ENCODE measurements at places on chromosomes 1 and 21. TPM values are rescaled to one million over a fixed set of nuclear protein-coding genes. Genes with fewer than 3 reads are reported as not detected.
A peak's percentile ranks its signal among the peaks of the same experiment; 100 is the strongest.

DNA sequence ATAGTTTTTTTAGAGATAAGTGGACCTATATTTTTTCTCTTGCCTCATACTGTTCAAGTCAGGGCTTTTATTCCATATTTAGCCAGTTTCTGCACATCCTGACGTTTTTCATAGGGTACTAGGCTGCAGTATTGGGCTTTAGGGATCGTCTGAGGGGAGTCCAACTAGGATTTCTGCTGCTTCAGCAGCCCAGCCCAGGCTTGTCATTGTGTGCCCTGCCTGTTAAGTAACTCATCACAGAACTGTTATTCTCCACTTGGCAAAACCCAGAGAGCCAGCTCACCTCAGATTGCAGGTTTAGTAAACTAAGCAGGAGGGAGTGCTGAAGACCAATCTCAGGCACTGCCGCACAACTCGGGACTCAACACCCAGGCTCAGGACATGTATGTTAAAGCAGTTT lies 2.8 kb downstream of the GALNT2 start:
- H3K27me3 ChIP-seq: no peaks in the 10 kb centered on the region
- no peaks in the 10 kb centered on the region for H3K36me3 ChIP-seq
- DNase-seq: no peak
- H3K4me3 ChIP-seq: peak overlapping the region; percentile 95
- peaks cover 60% of the 10 kb centered on the region for H3K4me1 ChIP-seq
- H3K27ac ChIP-seq: peak overlapping the region; percentile 89

GBP4 gene
- total RNA-seq: 2.3 TPM

- H3K27me3 ChIP-seq: peaks cover 39% of the 10 kb centered on the region
- no peak overlapping the region for H3K27ac ChIP-seq
- no peaks in the 10 kb centered on the region for H3K36me3 ChIP-seq
Observed at GRCh38 chr1:212600071-212600915, 8.3 kb upstream of the ATF3 start.

SMCP gene
- total RNA-seq: not detected

DNA sequence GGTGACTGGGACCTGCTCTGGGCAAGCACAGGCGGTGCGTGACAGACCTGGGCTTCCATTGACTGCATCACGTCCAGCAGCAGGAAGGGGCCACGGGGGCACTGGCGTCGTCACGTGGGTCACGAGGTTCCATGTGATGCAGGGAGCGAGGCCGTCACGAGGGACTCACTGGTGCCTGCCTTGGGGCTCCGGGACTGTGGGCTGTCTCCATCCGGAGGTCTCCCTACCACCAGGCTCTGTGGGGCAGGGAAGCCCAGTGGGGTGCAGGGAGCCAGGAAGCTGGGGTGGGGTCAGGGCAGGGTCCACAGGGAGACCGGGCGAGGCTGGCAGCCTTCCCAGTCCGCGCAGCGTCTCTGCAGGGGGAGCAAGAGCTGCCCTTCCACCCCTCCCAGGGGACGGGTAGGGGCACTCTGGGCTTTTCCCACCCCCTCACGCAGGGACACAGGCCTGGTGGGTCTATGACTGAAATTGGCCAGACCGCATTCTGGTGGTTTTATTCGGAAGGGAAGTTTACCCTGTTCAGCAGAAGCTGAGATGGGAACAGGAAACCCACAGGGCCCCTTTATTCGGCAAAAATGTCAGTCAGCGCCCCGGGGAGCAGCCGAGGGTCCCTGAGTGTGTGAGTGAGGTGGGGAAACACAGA lies 416 bp upstream of the TNFRSF14 start:
- no peaks in the 10 kb centered on the region for H3K4me1 ChIP-seq
- peak overlapping the region; percentile 74 for H3K27ac ChIP-seq
- H3K4me3 ChIP-seq: peak overlapping the region; percentile 76
- H3K36me3 ChIP-seq: no peaks in the 10 kb centered on the region
- peaks cover 3% of the 10 kb centered on the region for H3K27me3 ChIP-seq

PRELP gene
- total RNA-seq: 5.3 TPM

DNA sequence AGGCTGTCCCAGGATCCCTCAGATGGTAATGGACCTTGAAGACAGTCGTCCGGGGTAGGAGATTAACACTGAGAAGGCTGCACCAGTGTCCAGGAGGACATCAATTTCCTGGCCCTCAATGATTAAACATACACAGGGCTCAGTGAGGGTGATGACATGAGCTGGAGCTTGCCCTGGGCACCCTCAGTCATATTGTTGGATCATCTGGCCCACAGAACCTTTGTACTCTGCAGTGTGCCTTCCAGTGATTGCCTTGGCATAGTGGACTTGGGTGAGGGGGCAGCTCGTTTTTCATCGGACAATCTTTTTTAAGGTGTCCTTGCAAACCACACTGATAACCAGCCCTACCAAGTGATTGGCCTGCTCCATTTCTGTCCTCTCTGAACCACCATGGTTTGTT lies 111.1 kb upstream of the SGIP1 start:
- H3K4me3 ChIP-seq: no peak overlapping the region
- no peak for DNase-seq
- H3K4me1 ChIP-seq: no peaks in the 10 kb centered on the region
- peaks cover 2% of the 10 kb centered on the region for H3K27me3 ChIP-seq
- no peaks in the 10 kb centered on the region for H3K36me3 ChIP-seq

DNA sequence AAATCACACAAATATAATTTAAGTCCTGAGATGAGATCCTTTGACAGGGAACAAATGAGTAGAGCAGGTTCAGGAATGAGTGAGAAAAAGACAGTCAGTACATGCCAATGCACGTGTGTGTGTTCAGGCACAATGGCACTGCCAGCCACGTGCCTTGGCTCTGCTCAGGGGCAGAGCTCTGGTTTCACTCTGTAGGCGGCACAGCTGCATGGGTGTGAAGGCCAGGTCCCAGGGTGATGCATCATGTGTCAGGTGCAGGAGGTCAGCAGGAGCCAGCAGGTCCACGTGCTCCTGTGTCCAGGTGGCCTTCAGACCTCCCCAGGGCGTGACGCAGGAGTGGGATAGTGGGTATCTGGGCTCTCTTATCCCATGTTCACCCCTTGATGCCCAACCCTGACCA lies 386.1 kb downstream of the KCNH1 start:
- H3K27ac ChIP-seq: no peak overlapping the region
- H3K4me1 ChIP-seq: no peaks in the 10 kb centered on the region
- DNase-seq: no peak
- H3K27me3 ChIP-seq: no peaks in the 10 kb centered on the region

LRRC53 gene
- not detected for total RNA-seq

RASSF5 gene
- total RNA-seq: 8.2 TPM

DNA sequence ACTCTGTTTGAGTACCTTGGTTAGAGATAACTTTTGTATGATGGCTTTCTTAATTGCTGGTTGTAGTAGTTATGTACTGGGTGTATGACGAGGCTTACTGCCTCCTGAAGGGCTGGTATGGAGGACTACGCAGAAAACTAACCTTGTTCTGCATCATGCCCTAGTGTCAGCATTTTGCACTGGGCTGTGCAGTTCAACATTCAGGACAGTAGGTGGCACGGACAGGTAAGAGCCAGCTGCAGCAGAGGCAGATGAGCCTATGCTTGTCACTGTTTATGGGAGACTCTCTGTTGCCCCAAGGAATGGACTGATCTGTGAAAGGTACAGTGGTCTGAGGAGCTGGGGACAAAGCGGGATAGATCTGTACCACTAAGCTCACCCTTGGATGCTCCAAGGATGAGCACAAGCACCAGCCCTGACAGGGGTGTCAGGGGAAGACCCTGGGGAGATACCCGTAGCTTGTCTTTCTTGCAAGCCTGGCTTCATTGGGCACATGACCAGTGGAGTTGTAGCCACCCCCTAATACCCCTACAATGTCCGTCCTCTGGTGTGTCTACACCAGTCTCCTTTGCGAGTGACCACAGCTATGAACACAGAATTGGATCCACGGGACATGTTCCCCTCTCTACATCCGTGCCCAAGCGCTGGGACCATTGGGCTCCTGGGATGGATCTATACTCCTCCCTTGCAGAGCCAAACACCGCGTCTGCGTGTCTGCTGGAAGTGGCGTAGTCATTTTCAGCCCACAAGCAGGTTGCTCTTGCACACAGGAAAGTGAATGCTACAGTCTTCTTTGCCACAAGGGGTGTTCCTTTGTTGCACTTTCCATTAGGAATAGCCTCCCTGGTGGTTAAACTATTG lies 51.1 kb upstream of the CFHR3 start:
- no peak for DNase-seq
- no peaks in the 10 kb centered on the region for H3K36me3 ChIP-seq
- no peak overlapping the region for H3K27ac ChIP-seq
- no peak overlapping the region for H3K4me3 ChIP-seq

- no peaks in the 10 kb centered on the region for H3K36me3 ChIP-seq
- H3K4me3 ChIP-seq: no peak overlapping the region
- no peaks in the 10 kb centered on the region for H3K27me3 ChIP-seq
- no peak overlapping the region for H3K27ac ChIP-seq
- DNase-seq: no peak
Observed at GRCh38 chr1:159089184-159089791, 12.7 kb upstream of the AIM2 start.

DNA sequence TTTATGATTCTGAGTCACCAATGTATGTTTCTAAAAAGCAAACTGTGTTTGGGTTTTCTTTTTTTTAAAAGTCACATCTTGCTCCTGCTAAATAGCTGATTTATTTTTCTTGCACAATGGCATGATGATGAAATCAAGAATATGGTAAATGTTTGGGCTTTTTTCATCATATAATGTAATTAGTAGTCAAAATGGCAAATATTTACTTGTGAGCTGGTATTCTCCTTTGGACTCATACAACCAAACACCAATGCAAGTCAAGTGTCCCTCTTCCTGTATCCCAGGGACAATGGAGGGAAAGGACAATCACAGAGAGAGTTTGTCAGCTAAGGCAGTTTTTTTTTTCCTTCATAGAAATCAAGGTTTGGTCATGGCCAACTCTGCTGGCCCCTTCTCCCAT lies 94.6 kb upstream of the RALGPS2 start:
- no peak for DNase-seq
- no peaks in the 10 kb centered on the region for H3K27me3 ChIP-seq
- H3K36me3 ChIP-seq: no peaks in the 10 kb centered on the region
- H3K4me3 ChIP-seq: no peak overlapping the region
